HFFc6 (cell line): ENCODE measurements at places on chromosomes 16 and 17. TPM values are rescaled to one million over a fixed set of nuclear protein-coding genes. Genes with fewer than 3 reads are reported as not detected.
A peak's percentile ranks its signal among the peaks of the same experiment; 100 is the strongest.

DNA sequence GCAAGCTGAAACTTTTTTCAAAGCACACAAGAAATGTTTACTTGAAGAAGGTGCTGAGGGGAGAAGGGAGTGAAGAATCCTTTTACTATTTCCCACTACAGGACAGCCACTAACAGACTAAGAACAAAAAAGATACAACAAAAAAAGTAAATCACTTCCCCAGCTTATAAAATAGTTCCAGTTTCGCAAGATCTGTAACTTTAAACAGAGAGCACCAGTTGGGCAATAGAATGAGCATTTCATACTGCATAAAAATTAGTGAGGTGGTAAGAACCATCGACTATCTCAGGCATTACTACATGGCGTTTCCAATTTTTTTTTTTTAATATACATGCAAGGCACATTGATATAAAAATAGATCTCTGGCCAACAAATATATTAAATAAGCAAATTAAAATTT is 11.1 kb downstream of the CRYBA1 start:
- H3K27ac ChIP-seq: peak overlapping the region; percentile 79
- H3K27me3 ChIP-seq: peaks cover 4% of the 10 kb centered on the region; the same call in 1 of the 2 replicates
- DNase-seq: peak; percentile 11
- peaks cover 91% of the 10 kb centered on the region for H3K4me1 ChIP-seq

DNA sequence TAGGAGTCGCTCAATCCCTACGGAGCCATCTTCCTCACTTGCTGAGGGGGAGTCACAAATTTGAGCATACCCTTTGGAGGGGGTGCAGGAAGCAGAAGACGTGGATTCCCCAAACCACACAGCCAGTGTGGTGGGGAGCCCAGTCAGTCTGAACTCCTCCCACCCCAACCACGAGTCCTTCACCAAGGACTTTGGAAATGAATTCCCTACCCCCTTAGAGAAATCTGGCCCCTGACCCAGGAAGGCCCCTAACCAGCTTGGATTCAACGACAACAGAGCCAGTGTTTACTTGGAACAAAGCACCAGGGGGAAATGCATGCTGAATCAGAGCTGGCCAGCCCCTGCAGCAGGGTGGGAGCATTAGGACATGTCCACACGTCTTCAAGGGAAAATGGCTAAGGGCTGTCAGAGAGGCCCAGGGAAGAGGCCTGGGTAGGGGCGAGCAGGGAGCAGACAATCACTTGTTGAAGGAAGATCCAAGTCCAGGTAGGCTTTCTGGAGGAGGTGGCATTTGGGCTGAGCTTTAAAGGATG is 5.5 kb upstream of the TMEM92 start:
- no peak for DNase-seq
- H3K27me3 ChIP-seq: no peaks in the 10 kb centered on the region; the same call in 1 of the 2 replicates
- no peaks in the 10 kb centered on the region for H3K36me3 ChIP-seq
- no peak overlapping the region for H3K4me3 ChIP-seq
- peaks cover 87% of the 10 kb centered on the region for H3K4me1 ChIP-seq
- H3K27ac ChIP-seq: peak overlapping the region; percentile 64

DNAAF8 gene
- 1.3 and 1.9 TPM in 2 replicates for total RNA-seq

GRCh38 chr17:50076591-50077235 is 18.4 kb upstream of the PDK2 start:
- no peak overlapping the region for H3K27ac ChIP-seq
- peaks cover 11% of the 10 kb centered on the region for H3K4me1 ChIP-seq
- no peak overlapping the region for H3K4me3 ChIP-seq
- no peak for DNase-seq
- H3K27me3 ChIP-seq: peaks cover 5% of the 10 kb centered on the region
- H3K36me3 ChIP-seq: peaks cover 58% of the 10 kb centered on the region

DNA sequence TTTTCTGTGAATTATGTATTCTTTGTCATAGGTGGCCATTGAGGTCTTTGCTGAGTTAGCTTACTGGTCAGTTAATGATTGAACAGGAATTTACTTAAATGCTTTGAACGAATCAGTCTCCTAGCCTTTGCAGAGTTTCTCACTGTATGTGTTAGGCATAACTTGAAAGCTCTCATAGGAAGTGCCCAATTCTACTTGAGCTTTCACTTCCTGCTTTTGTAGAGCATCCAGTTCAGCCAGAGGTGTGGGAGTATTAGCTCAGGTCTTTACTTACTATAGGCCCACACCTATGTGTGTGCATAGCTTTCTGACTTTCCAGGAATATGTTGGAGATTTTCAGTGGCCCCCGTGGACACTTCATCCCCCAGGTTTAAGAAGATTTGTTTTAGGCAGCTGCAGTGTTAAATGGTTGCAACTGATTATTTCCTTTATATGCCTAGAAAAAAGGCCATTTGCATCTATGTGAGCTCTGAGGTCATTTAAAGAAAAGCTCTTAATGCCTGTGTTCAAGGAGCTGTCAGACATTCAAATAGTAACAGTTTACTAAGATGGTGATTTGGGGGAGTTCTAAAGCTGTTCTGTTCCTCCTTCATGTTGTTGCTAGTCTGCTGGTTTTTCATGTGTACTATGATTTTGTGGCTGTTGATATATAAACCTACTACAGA is 62.3 kb downstream of the PHKB start:
- H3K27ac ChIP-seq: no peak overlapping the region; the same call in 1 of the 2 replicates
- peaks cover 7% of the 10 kb centered on the region for H3K4me1 ChIP-seq
- peaks cover 3% of the 10 kb centered on the region; the same call in 1 of the 2 replicates for H3K27me3 ChIP-seq

MPV17L gene
- total RNA-seq: not detected in 3 replicates

GRCh38 chr17:78075011-78075410 is 53.5 kb downstream of the TMC6 start:
- peaks cover 14% of the 10 kb centered on the region for H3K36me3 ChIP-seq
- DNase-seq: no peak
- H3K4me1 ChIP-seq: no peaks in the 10 kb centered on the region

GRCh38 chr17:46127524-46127923 is 65.7 kb downstream of the KANSL1 start:
- no peak for DNase-seq
- H3K27me3 ChIP-seq: no peaks in the 10 kb centered on the region
- H3K4me3 ChIP-seq: no peak overlapping the region
- peaks cover 65% of the 10 kb centered on the region for H3K4me1 ChIP-seq

ARL17B gene
- 13.0 to 14.6 TPM (median 13.1 TPM) in 3 replicates for total RNA-seq

CACNG5 gene
- not detected in 3 replicates for total RNA-seq

DNA sequence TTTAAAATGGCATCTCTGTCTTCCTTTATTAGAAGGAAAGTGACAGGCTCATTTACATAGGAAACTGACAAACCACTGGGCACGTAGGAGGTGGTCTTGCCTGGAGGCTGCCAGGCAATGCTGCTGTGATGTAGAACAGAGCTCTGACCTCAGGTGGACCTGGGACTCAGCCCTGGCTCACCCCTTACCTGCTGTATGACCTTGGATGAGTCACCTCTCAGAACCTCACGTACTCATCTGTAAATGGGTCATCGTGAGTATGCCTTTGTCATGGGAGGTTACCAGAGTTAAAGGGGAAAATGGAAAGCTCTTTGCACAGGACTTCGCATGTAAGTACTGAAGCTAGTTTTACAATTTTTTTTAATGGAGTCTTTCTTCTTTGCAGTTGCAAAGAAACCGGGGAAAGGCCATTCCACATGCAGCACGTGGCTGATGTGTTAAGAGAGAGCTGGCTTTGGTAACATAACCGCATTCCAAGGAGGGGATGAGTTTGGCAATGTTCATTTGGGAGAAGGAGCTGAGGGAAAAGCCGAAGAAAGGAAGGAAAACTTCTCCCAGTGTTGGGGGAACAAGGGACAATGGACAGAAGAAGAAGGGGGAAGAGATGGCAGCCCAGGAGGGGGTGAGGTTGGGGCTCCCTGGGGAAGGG is 37.4 kb upstream of the LONP2 start:
- no peak overlapping the region for H3K4me3 ChIP-seq
- no peak for DNase-seq
- peaks cover 6% of the 10 kb centered on the region; the same call in 1 of the 2 replicates for H3K4me1 ChIP-seq

DNA sequence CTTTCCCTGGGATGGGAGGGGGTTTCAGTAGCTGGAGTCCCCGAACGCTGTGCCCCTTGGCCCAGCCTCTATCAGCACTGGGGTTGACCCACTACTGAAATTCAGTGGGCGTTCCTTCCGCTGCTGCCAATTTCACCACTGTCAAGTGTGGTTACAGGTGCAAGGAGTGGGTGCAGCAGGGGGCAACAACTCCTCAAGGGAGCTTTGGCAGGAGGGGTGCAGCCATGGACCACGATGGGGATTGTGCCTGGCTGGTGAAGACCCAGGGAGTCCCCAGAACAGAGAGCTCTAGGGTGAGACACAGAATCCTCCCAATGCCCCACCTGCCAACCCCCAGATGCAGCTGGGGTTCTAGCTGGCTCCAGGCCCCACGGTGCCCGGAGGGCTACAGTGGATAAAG is 123.5 kb upstream of the SDK2 start:
- H3K27me3 ChIP-seq: peaks cover 8% of the 10 kb centered on the region
- DNase-seq: no peak
- H3K4me3 ChIP-seq: no peak overlapping the region
- no peaks in the 10 kb centered on the region for H3K4me1 ChIP-seq
- H3K27ac ChIP-seq: no peak overlapping the region
- H3K36me3 ChIP-seq: no peaks in the 10 kb centered on the region; the same call in 1 of the 2 replicates

GRCh38 chr17:72631568-72631948 is 460.9 kb downstream of the SLC39A11 start:
- H3K36me3 ChIP-seq: peaks cover 7% of the 10 kb centered on the region
- H3K27me3 ChIP-seq: peaks cover 25% of the 10 kb centered on the region
- no peak overlapping the region for H3K27ac ChIP-seq
- DNase-seq: no peak

ATP2A3 gene
- total RNA-seq: 0.05 to 0.51 TPM (median 0.15 TPM) in 3 replicates
